PC-3 (cell line): ENCODE measurements at places on chromosomes 4 and X. TPM values are rescaled to one million over a fixed set of nuclear protein-coding genes. Genes with fewer than 3 reads are reported as not detected.

XG gene
- not detected in 2 replicates for total RNA-seq

DNA sequence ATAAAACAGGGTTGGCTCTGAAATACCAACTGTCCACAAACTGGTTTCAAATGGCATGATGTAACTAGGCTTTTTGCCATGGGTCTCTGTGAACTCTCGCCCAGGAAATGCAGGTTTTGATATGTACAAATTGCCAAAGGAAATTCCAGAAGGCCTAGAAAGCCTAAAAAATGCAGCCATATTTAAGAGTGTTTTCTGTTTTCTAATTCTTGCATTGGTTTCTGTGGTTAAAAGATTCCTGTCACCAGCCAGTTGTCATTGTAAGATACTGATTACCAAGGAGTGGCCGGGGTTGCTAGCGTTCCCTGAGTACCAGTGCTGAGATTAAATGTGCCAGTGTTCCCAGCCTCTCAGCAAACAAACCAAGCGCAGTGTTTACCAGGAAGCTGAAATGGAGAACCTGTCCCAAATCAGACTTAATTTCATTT, 53.9 kb upstream of the SORBS2 start:
- H3K27me3 ChIP-seq, result no peaks in the 10 kb centered on the region
- H3K36me3 ChIP-seq, result no peaks in the 10 kb centered on the region
- peak overlapping the region; percentile 78 for H3K27ac ChIP-seq

DNA sequence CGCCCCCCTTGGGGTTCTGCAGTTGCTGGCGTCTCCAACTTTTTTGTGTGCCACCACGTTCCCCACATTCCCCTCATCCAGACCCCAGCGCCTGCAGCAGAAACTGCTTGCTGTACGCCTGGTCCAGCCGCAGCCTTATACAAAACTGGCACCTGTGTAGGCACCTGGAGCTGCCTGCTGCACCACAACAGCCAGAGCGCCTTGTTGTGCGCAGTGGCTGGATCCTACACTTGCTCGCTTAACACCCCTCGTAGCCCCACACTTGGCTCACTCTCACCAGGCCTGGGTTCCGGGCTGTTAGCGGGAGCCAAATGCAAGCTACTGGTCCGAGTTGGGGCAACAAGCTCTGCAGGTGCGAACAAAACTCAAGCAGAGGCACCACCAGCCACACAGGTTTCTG, 136.8 kb downstream of the TECRL start:
- no peaks in the 10 kb centered on the region for H3K36me3 ChIP-seq
- no peaks in the 10 kb centered on the region for H3K4me1 ChIP-seq
- no peaks in the 10 kb centered on the region for H3K27me3 ChIP-seq
- no peak overlapping the region for H3K27ac ChIP-seq

GRCh38 chr4:8762356-8762755, 109.3 kb downstream of the HMX1 start:
- no peaks in the 10 kb centered on the region for H3K36me3 ChIP-seq
- no peak for DNase-seq
- no peaks in the 10 kb centered on the region for H3K4me1 ChIP-seq
- H3K27me3 ChIP-seq, result peaks cover 13% of the 10 kb centered on the region; the same call in 1 of the 2 replicates
- no peak overlapping the region for H3K27ac ChIP-seq

DNA sequence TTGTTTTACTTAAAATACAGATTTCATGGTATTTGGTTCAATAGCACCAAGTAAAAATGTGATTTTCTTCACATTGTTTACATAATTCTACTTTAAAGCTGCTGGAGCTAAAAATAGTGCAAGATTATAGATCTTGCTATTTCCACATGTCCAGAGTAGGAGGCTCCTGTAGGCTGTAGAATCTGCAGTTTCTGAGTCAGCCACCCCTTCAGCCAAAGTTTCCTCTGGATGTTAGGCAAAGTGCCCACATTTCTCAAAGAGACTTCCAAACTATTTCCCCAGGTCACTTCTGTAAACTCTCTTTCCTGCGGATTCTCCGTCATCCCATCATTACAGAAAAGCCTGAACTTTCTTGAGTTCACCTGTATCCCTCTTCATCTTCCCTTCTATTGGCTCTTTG, 342.5 kb upstream of the FSTL5 start:
- no peaks in the 10 kb centered on the region for H3K27me3 ChIP-seq
- no peaks in the 10 kb centered on the region for H3K36me3 ChIP-seq
- no peak overlapping the region for H3K4me3 ChIP-seq
- DNase-seq, result peak; percentile 7
- H3K27ac ChIP-seq, result no peak overlapping the region

DNA sequence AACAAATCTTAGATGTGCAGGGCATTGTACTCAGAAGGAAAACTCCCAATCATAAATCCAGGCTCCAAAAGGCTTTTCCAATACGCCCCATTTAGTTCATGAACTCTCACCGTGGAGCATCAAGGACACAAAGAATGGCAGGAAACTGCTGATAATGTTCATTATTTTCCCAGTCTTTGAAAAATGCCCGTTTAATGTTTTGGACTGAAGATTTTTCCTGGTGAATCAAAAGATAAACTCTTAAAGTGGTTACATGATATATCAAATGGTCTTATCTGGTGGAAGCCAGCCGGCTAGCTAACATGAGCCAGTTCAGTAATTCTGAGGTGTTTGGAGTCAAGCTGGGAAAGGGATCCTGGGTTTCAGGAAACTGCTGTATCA, 62.1 kb upstream of the AP1S2 start:
- no peak overlapping the region for H3K4me3 ChIP-seq
- H3K27ac ChIP-seq, result no peak overlapping the region
- no peaks in the 10 kb centered on the region for H3K4me1 ChIP-seq
- DNase-seq, result no peak

DNA sequence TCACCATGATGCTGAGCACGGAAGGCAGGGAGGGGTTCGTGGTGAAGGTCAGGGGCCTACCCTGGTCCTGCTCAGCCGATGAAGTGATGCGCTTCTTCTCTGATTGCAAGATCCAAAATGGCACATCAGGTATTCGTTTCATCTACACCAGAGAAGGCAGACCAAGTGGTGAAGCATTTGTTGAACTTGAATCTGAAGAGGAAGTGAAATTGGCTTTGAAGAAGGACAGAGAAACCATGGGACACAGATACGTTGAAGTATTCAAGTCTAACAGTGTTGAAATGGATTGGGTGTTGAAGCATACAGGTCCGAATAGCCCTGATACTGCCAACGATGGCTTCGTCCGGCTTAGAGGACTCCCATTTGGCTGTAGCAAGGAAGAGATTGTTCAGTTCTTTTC, 4.0 kb downstream of the HNRNPH2 start:
- H3K4me1 ChIP-seq, result peaks cover 12% of the 10 kb centered on the region
- H3K27ac ChIP-seq, result no peak overlapping the region
- H3K4me3 ChIP-seq, result no peak overlapping the region
- H3K27me3 ChIP-seq, result no peaks in the 10 kb centered on the region
- peaks cover 15% of the 10 kb centered on the region; the same call in 1 of the 2 replicates for H3K36me3 ChIP-seq

TIGD4 gene
- total RNA-seq, result 0.07 TPM in 1 of 2 replicates, not detected in the other

GRCh38 chr4:106775636-106776035, 260.5 kb downstream of the DKK2 start:
- H3K4me3 ChIP-seq, result no peak overlapping the region
- no peak overlapping the region for H3K27ac ChIP-seq
- H3K4me1 ChIP-seq, result no peaks in the 10 kb centered on the region
- H3K27me3 ChIP-seq, result no peaks in the 10 kb centered on the region

DNA sequence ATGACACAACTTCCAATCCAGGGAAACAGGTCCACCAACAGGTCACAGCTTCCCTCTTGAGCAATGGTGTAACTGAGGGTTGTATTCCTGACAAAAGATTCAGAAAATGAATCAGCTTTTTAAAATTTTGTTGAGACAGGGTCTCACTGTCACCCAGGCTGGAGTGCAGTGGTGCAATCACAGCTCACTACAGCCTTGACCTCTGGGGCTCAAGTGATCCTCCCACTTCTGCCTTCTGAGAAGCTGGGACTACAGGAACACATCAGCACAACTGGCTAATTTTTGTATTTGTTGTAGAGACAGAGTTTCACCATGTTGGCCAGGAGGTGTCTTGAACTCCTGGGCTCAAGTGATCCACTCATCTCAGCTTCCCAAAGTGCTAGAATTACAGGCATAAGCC, 43.7 kb downstream of the SAT1 start:
- H3K36me3 ChIP-seq, result no peaks in the 10 kb centered on the region
- H3K27me3 ChIP-seq, result no peaks in the 10 kb centered on the region
- no peak overlapping the region for H3K4me3 ChIP-seq
- no peak overlapping the region for H3K27ac ChIP-seq
- no peak for DNase-seq

SMIM10 gene
- not detected in 2 replicates for total RNA-seq

DNA sequence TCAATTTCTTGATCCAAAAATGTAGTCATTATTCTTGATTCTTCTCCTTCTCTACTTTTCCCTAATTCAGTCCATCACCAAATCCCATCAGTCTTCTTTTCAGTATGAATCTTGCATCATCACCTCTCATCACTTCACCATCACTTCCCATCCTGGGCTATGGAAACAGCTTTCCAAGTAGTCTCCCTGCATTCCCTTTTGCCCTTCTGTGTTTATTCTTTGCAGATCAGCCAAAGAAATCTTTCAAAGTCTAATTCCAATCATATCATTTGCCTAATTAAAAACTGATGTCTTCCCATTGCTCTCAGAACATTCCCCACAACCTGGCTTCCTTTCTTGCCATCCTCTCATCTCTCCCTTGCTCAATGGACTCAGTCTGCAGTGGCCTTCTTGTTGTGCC, 201.7 kb upstream of the ADAMTS3 start:
- H3K27ac ChIP-seq, result no peak overlapping the region
- H3K27me3 ChIP-seq, result peaks cover 16% of the 10 kb centered on the region; the same call in 1 of the 2 replicates
- DNase-seq, result no peak
- no peak overlapping the region for H3K4me3 ChIP-seq
- H3K4me1 ChIP-seq, result no peaks in the 10 kb centered on the region

ENPEP gene
- total RNA-seq, result not detected in 2 replicates

- H3K4me3 ChIP-seq, result no peak overlapping the region
- no peak overlapping the region for H3K27ac ChIP-seq
- H3K4me1 ChIP-seq, result no peaks in the 10 kb centered on the region
These were observed 60.7 kb upstream of the ALB start for GRCh38 chr4:73343432-73343831.

GEMIN8 gene
- total RNA-seq, result 6.3 and 8.3 TPM in 2 replicates

NUP62CL gene
- total RNA-seq, result 4.8 and 9.9 TPM in 2 replicates

GRCh38 chr4:15457406-15458201, 12.1 kb upstream of the CC2D2A start:
- H3K27ac ChIP-seq, result no peak overlapping the region
- H3K4me3 ChIP-seq, result no peak overlapping the region
- H3K36me3 ChIP-seq, result no peaks in the 10 kb centered on the region
- peak; percentile 46 for DNase-seq
- H3K27me3 ChIP-seq, result peaks cover 14% of the 10 kb centered on the region

GRCh38 chr4:25654031-25654970, 1.4 kb upstream of the SLC34A2 start:
- H3K27ac ChIP-seq, result no peak overlapping the region
- DNase-seq, result no peak
- no peak overlapping the region for H3K4me3 ChIP-seq
- no peaks in the 10 kb centered on the region for H3K27me3 ChIP-seq

TRIM75 gene
- not detected in 2 replicates for total RNA-seq

DNA sequence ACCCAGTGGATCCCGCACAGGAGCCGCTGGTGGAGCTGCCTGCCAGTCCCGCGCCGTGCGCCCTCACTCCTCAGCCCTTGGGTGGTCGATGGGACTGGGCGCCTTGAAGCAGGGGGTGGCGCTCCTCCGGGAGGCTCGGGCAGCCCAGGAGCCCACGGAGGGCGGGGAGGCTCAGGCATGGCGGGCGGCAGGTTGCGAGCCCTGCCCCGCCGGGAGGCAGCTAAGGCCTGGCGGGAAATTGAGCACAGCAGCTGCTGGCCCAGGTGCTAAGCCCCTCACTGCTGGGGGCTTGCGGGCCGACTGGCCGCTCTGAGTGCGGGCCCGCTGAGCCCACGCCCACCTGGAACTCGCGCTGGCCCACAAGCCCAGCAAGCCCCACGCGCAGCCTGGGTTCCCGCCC, 127.1 kb upstream of the TMEM164 start:
- H3K27ac ChIP-seq, result no peak overlapping the region
- DNase-seq, result no peak
- H3K4me1 ChIP-seq, result no peaks in the 10 kb centered on the region; the same call in 1 of the 2 replicates
- no peak overlapping the region for H3K4me3 ChIP-seq
- no peaks in the 10 kb centered on the region for H3K27me3 ChIP-seq

DNA sequence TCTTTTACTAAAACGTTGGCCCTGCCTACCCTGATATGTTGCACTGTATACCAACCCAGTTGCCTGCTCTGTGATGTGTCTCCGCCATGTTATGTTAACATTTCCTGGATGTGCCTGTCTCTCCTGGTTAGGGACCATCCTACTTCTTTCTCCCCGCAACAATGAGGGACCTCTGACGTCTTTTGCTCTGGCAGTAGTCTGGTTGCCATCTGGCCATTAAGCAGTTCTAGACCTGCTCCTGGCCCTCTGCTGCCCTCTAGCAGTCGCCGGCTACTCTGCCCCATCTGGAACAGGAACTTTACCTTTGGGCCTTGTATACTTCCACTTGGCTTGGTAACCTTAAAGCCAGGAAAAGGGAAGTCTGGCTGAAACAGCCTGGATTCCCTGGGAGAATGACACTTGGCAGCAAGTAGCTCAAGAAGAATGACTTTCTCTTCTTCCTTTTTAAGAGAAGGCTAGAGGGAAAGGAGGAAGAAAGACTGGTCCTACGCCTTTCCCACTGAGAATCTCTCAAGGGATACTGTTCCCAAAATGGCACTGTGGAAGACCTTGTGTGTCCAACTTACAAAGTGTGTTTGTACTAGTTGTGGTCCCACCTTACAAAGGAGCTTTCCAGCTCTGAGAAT, 63.5 kb downstream of the GPC3 start:
- H3K27ac ChIP-seq, result no peak overlapping the region
- H3K4me1 ChIP-seq, result no peaks in the 10 kb centered on the region
- H3K4me3 ChIP-seq, result no peak overlapping the region
- peaks cover 5% of the 10 kb centered on the region; the same call in 1 of the 2 replicates for H3K27me3 ChIP-seq
- no peaks in the 10 kb centered on the region for H3K36me3 ChIP-seq
- DNase-seq, result peak; percentile 50

DNA sequence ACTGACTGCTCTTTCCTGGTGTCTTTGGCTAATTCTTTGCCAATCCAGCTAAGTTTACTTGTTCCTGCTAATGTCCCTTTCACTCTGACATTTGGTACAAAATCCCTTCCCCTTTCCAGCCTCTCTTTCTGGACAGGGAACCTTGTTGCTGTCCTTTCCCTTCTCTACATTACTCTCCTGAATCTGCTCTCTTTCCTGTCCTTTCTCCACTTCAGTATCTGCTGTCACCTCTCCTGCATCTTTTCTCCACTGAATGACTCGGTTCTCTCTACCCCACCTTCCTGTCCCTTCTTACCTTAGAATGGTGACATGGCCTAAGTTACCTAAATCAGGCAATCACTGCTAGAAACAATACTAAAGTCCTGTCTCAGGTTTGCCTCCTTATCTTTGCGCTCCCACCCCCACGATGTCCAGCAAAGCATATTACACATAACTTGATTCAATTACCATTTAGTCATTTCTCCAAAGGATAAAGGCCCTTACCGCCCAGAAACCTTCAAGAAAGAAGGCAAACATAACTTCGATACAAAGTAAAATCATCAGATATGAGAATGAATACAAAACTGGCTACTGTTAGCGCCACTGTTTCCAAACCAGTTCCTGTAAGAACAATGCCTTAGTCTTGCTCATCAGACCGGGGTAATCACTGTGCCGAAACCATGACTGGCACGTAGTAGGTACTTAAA, 890 bp downstream of the BOD1L1 start:
- no peaks in the 10 kb centered on the region for H3K36me3 ChIP-seq
- no peaks in the 10 kb centered on the region for H3K27me3 ChIP-seq
- H3K4me3 ChIP-seq, result peak overlapping the region; percentile 97
- peak overlapping the region; percentile 35 for H3K27ac ChIP-seq
- H3K4me1 ChIP-seq, result peaks cover 15% of the 10 kb centered on the region
- no peak for DNase-seq

GUCY1A1 gene
- total RNA-seq, result 9.2 and 9.3 TPM in 2 replicates

HTR2C gene
- 0.07 and 0.12 TPM in 2 replicates for total RNA-seq

MTCP1 gene
- total RNA-seq, result 6.6 and 17.9 TPM in 2 replicates

MTMR8 gene
- 0.46 and 0.87 TPM in 2 replicates for total RNA-seq

ZNF711 gene
- 0.86 and 1.6 TPM in 2 replicates for total RNA-seq
